ENCODE measurements at places on chromosomes 11 and 22. TPM values are rescaled to one million over a fixed set of nuclear protein-coding genes. Genes with fewer than 3 reads are reported as not detected.
A peak's percentile ranks its signal among the peaks of the same experiment; 100 is the strongest.

Gene PKP3
- 36.6 TPM for total RNA-seq

Gene SCN3B
- total RNA-seq = 5.3 TPM

Gene MPEG1
- 8.4 TPM for total RNA-seq

Gene KCNK4
- total RNA-seq = 3.6 TPM

Gene TYR
- total RNA-seq = 1.4 TPM

Gene ALG9
- total RNA-seq = 54.7 TPM

Gene MMP12
- total RNA-seq = 1.4 TPM

Gene MS4A3
- 7.2 TPM for total RNA-seq

Gene BDNF
- total RNA-seq = 15.4 TPM

- no peak for DNase-seq
These were observed 44.5 kb downstream of the PDE3B start for GRCh38 chr11:14687943-14688627.

DNA sequence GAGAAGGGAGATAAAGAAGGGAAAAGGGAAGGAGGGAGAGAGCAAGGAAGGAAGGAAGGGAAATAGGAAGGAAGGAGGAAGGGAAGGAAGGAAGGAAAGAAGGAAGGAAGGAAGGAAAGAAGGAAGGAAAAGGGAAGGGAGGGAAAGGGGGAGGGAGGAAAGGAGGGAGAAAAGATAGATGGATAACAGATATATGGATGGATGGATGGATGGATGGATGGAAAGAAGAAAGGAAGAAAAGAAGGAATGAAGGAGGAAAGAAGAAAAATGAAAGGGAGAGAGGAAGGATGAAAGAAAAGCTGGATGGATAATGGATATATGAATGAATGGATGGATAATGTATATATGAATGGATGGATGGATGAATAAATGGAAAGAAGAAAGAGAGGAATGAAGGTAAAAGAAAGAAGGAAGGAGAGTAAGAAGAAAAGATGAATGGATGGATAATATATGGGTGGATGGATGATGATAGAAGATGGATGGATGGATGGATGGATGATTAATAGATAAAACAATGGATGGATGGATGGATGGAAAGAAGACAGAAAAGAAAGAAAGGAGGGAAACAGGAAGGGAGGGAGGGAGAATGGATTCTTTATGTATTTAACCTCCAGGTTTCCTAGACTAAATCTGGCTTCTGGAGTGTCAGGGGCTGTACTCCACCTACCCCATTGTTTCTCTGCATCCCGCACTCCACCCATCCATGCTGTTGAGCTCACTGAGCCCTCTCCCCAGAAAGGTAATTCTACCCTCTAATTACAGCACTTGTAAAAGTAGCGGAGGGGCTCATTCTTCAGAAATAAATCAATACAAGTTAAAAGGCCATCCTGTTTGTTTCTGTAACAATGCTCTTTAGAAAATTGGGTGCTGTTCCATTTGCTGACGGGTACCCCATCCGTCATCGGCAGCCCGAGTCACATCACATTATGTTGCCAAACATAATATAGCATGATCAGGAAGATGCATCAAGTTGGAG is 506.1 kb downstream of the MIAT start:
- no peak for DNase-seq

DNA sequence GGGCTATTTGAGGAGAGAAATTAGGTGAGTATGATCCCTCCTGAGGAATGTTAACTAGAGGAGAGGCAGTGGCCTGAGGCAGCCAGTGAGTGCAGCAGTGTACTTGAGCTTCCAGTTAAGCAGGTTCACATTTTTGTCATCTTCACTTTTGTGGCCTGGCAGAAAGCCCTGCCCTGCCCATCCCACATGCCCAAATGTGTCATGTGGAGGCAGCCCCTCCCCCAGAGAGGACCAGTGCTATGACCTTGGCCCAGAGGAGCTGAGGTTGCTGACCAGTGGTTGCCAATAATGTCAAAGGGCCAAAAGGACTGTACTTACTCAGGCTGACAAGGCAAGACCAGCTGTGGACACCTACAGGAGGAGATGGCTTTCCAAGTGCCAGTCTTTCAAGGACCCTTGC is 17.6 kb upstream of the GRK2 start:
- DNase-seq = peak; percentile 71

DNA sequence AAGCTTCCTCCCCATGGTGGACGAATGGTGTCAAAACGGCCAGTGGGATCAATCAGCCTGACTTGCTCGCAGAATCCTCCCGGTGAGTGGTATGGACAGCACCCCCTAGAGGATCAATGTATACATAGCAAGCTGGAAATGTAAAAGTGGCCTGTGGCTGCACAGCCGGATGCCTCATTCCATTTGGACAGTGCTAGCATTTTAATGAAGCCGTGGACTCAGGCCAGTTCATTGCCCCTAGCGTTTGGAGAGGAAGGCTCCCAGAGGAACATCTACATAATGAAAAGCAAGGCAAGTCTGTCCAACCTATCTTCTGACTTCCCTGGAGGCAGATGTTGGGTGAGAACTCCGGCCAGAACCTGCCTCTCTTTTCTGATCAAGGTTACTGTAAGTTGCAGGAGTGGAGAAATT is 942.3 kb downstream of the NTM start:
- DNase-seq = peak; percentile 14

DNA sequence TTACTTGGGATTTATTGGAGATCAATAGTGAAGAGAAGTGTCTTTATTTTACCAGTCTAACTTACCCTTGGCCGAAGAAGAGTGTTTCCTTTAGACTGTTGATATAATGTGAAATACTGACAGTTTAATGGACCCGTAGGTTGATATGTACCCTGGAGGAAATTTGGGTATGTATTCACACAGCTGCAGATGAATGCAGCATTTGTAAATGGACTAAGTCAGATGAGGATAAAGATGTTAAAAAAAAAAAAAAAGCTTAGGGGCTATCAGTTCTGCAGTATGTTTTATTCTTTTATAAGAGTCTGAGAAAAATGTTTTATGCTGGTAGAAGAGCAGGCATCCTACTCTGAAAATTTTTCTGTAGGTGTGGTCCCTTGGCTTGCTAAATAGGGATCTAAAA is 2.7 kb downstream of the REXO2 start:
- no peak for DNase-seq

GRCh38 chr11:41803895-41804294 is 344.4 kb upstream of the LRRC4C start:
- no peak for DNase-seq

DNA sequence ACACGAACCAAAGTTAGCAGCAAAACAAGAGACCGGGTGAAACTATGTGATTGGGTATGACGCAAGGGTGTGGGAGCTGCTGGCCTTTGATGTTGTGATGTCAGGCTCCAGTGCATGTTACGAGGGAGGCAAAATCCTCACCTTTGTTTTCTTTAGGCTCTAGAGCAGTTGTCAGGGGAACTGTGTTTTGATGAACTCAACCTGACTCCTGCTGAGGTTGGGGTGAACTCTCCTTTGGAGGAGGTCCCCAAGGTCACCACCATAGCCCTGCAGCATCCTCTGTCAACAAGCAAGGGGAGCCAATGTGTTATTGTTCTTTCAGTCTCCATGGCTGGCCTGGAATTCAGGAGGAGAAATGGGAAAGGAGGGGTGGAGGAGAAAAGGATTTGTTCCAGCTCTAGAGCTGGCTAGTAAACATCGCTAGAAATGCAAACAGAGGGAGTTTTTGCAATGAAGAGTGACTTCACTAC is 33.8 kb downstream of the RASSF10 start:
- no peak for DNase-seq

- DNase-seq = no peak
These were observed 12.3 kb downstream of the MB start for GRCh38 chr22:35604621-35605368.

DNA sequence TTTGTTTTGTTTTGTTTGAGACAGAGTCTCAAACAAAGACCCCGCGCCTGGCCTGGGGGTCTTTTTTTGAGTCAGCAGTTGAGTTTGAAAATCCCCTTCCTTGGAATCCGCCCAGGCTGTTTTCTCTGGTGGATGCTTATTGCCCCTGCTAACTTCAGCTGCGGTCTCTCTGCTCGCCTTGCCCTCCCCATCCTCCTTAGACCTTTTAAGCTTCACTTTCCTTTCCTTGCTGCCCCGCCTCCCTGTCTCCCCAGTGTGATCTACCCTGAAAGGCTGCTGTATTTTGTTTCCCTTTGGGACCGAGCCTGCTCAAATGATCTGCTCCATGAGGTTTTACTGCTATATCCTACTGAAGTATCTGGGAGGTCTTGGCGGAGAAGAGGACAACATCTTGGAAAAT is 2.5 kb downstream of the USP18 start:
- no peak for DNase-seq

DNA sequence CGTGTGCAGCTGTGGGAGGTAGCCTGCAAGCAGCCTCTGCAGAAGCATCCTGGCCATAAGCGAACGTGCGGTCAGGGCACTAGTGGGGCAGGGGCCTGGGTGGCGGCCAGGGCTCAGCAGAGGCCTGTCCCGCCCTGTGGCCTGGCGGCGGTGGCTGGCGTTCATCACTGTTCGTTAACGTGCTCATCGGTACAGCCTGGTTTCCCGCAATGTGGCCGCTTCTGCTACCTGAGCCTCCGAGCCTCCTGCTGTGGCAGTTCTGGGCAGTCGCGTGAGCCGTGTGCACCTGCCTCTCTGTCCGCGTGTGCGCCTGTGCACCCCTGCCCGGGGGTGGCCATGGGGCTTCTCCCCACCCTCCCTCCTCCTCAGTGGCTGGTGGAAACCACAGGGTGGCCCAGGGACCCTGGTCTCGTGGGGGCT is 117.9 kb downstream of the KCNQ1OT1 start:
- DNase-seq = no peak

- peak; percentile 50 for DNase-seq
These were observed 137.3 kb downstream of the CACNA1I start for GRCh38 chr22:39707816-39708215.

DNA sequence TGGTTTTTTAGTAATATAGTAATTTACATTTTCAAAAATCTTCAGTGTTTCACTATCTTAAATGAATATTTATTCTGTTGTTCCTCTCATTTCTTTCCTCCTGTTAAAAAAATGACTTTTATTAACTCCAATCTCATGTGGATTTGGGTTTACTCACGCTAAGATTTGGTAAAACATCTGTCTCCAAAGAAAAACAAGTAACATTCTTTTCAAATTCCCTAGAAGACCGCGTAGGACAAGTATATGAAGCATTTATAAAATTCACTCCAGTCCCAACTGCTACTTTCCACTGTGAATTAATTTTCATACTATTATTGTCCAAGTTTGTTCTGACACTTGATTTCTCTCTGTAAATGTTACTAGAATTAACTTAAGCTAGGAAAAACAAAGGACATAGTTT is 26.2 kb downstream of the SBF2 start:
- no peak for DNase-seq

GRCh38 chr11:78688460-78688859 is 113.8 kb upstream of the NARS2 start:
- peak; percentile 15 for DNase-seq

DNA sequence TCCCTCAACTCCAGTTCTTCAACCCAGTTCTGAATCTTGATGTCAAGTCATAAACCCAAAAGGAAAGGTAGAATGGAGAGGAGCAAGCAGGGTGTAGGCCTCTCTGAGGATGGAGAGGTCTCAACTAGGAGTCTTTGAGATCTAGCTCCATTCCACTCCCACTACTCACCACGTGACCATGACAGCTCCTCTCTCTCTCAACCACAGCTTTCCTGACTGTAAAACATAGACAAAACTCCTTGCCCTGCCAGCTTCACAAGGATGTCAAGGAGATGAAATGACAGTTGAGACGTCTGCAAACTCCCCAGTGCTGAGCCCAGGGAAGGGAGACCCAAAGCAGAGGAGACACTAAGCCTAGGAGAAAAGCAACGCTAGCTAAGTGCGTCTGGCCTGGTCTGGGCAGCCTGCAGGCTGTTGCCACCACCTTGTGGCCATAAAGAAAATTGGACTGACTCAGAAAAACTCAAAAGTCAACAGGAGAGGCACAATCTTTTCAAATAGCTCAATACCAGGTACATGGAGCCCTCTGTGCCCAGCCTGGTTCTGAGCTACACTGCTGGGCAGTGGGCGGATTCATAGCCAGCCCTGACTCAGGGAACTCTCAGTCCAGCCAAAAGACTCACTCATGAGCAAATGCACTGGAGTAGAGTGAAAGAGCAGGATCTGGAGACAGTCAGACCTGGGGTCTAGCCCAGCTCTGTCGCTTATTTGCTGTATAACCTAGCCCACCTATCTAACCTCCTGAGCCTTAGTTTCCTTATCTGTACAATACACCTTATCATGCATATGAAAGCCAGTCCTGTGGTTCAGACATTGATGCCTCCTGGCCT is 3.4 kb downstream of the CLPB start:
- DNase-seq = peak; percentile 53

DNA sequence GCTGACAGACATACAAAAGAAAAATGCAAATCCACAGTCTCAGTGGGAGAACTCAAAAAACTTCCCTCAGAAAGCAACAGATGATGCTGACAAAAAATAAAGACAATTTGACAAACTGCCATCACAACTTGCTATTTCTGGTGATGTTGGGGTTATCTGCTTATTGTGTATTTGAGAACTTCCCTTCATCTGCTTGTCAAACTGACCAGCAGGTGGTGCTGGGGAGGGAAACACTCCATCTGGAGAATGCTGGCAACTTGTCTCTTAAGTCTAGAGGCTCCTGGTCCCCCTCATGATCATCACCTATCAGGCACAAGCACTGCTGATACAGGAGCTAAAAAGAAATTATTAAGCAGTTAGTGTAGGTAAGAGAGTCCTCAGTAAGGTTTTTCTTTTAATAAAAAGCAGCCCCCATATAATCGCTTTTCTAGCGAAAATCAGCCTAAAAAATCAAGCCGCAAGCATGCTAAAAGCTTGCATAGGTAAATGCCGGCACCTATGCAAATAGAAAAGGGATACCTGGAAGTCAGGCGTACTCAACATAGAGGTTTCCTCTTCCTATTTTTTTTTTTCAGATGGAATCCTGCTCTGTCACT is 9.8 kb upstream of the FAM111B start:
- DNase-seq = peak; percentile 56

DNA sequence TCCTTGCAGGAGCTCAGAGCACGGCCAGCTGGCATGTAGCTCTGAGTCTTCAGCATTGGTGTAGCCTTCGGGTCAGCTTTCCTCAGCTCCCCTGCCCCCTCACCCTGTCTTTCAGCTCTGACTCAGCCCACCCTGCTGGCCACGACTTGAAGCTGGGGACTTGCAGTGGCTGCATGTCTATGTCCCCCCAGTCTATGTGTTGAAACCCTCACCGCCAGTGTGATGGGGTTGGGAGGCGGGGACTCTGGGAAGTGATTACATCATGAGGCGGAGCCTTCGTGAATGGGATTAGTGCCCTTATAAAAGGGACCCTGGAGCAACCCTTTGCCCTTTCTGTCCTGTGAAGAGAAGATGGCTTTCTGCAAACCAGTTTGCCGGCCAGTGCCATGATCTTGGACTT is 111.1 kb downstream of the CTTN start:
- no peak for DNase-seq

GRCh38 chr22:42780070-42780540 is 59.4 kb upstream of the A4GALT start:
- peak; percentile 92 for DNase-seq

GRCh38 chr11:44096360-44097185 is 1.1 kb downstream of the EXT2 start:
- no peak for DNase-seq

Data from umbilical cord (tissue), 2 donors.